ENCODE measurements at places on chromosomes 16 and 17.

GRCh38 chr16:86085161-86085611, 186.2 kb downstream of the IRF8 start:
- DNase-seq: no peak

GRCh38 chr17:7807206-7807605, 26.8 kb upstream of the KDM6B start:
- no peak for DNase-seq

DNA sequence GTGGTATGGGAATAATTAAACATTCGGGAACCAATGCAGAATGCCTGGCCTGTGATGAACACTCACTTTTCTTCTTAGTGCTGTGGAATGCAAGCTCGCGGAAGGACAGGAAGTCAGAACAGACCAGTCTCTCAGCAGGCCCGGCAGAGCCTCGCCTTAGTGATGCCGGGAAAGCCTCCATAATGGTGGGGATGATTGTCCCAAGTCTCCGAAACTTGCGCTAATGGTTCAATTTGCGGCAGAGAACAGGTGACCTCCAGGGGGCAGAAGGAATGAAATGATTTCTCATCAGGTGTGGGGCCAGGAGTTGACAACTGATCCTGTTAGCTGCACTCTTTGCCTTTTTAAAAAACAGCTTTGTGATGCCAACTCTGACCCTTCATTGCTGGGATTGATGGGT, 170.6 kb downstream of the GSG1L start:
- DNase-seq: no peak

DNA sequence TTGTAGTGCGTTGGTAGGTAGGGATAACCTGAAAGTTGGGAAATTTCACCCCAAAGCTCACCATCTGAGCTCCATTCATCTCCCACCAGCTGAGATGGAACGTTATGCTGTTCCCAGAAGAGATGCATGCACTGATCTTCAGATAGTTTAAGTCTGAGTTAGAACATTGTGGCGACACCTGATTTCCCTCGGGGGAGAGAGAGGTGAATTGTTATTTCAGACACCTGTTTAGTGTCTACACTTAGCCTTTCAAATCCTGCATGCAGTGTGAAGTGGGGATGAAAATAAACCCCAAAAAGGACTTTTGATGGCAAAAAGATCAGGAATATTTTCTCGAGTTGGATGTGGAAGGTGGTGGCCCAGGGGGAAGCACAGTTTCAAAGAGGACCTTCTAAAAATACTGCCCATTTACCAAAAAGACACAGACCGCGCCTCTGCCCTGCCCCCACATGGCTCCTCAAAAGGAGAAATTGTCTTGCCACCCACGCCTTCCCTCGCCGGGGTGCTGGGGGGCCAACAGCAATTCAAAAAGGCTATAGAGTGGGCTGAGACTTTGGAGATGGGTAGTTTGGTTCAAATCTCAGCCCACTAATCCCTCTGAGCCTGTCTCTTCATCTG, 11.4 kb downstream of the CIITA start:
- DNase-seq: peak; percentile 80

GRCh38 chr17:33124871-33125551, 133.4 kb downstream of the SPACA3 start:
- no peak for DNase-seq

- DNase-seq: no peak
Measured at GRCh38 chr17:69723741-69724140, 309.2 kb downstream of the MAP2K6 start.

GRCh38 chr16:67528222-67528869, at the start of gene RIPOR1:
TSS of gene RIPOR1 (plus strand) at chr16:67528829. CDS start at chr16:67538447, 9,618 bp downstream.
- DNase-seq: peak; percentile 1

DNA sequence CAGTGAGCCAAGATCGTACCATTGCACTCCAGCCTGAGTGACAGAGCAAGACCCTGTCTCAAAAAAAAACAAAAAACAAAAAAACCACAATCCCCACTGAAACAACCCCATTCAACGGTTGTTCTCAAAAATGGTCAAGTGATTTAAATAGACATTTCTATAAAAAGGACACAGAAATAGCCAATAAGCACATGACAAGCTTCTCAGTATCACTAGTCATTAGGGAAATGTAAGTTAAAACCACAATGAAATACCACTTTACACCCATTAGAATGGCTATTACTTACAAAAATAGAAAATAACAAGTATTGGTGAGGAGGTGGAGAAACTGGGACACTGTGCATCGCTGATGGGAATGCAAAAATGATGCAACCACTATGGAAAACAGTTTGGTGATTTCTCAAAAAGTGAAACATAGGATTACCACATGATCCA, 26.6 kb upstream of the MYLK3 start:
- no peak for DNase-seq

DNA sequence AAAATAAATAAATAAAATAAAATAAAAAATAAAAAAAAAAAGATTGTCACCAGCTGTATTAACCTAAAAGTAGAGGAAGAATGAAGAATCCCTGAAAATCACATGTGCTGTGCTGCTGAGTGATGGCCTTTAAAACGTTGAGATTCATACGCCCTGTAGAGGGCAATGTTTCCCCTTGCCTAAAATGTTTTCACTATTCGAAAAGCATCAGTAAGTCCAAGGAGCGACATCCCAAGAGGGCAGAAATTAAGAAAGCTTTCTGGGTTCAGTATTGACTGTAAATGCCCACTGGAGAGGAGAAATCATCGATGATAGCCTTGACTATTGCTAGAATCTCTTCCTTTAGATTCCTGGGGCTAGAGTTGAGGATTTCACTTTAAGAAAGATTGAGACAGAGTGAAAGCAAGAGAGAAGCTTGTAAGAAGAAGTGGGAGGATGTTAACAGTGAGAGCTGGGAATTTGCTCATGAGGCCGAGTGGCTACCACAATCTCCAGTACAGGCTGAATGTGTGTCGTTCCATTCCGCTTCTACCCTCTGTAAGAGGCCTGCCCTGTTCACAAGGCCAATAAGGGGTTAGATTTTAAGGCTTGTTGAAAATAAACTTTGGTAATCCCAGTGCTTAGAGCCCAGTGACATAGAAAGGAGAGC, 170.8 kb upstream of the FAM20A start:
- DNase-seq: peak; percentile 80

GRCh38 chr17:68310152-68310551, 18.9 kb downstream of the ARSG start:
- no peak for DNase-seq

- DNase-seq: no peak
Measured at GRCh38 chr16:20624882-20625807, 49.0 kb upstream of the ACSM2B start.

- no peak for DNase-seq
Measured at GRCh38 chr17:79002291-79002690, 7.3 kb downstream of the CANT1 start.

GRCh38 chr17:20116683-20117309, 107.6 kb downstream of the SPECC1 start:
- peak; percentile 65 for DNase-seq

DNA sequence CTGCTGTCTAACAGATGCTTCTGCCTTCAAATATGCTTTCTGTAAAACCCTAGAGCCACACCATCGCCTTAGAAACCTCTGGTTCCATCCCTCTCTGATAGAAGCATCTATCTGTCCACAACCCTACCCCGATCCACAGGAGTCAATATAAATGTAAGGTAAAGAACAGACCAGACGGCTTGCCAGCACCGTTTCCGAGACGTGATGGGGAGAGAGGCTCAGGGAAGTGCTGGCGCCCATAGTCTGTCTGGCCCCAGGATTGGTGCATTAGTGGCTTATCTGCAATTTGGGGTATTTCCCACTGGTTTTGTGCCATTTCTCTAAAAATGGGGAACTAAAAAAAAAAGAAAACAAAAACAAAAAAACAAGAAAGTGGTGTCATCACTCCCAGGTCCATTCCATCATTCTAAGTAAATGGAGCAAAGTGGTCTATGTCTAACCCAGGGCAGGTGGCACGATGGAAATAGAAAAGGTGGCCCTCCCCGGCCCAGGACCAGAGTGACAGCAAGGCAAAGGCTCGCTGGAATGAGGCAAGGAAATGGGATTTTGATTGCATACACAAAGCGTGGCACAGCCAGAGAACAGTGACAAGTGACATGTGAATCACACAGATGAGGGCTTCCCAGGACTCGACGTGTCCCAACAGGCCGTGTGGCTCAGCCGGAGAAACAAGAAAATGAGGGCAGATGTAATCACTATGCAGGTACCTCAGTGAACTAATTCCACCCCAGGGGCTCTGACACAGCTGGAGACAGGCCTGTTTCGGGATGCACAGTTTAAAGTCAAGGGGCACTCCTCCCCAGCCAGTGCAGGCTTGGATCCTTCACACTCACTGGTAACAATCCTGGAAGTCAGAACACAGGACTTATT, 125.6 kb downstream of the GAS7 start:
- DNase-seq: no peak

- DNase-seq: peak; percentile 54
Measured at GRCh38 chr16:69566981-69567680, 1.4 kb downstream of the NFAT5 start.

GRCh38 chr17:22490399-22490798, 798.1 kb downstream of the KCNJ18 start:
- no peak for DNase-seq

DNA sequence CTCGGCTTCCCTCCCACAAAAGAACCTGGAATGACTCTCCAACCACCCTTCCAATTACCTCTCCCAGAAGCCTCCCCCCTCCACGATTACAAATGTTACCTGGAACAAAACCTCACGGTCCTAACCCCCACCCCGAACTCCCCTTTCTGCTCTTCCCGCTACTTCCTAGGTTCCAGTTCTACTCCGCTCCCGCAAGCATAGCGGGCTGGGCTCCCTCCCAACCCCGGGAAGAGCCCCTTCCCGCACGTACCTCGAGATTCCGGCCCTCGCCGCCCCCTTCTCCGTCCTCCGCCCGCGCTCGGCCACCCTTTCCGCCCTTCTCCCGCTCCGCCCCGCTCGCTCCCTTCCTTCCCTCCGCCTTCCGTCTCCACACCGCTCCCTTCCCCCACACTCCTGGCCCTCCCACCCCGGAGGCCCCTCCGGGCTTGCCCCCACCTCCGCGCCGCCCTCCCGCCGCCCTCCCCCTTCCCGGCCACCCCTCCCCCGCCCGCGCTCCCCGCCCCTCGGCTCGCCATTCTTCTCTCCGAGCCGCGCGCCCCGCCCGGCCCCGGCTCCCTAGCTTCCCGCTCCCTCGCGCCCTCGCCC, 457 bp downstream of the CHTF8 start:
- DNase-seq: peak; percentile 76

GRCh38 chr17:17303847-17304490, 796 bp downstream of the NT5M start:
- DNase-seq: no peak

- DNase-seq: no peak
Measured at GRCh38 chr17:64706224-64707049, 44.3 kb upstream of the SMURF2 start.

GRCh38 chr16:2784358-2785100, 2.8 kb downstream of the PRSS33 start:
- no peak for DNase-seq

DNA sequence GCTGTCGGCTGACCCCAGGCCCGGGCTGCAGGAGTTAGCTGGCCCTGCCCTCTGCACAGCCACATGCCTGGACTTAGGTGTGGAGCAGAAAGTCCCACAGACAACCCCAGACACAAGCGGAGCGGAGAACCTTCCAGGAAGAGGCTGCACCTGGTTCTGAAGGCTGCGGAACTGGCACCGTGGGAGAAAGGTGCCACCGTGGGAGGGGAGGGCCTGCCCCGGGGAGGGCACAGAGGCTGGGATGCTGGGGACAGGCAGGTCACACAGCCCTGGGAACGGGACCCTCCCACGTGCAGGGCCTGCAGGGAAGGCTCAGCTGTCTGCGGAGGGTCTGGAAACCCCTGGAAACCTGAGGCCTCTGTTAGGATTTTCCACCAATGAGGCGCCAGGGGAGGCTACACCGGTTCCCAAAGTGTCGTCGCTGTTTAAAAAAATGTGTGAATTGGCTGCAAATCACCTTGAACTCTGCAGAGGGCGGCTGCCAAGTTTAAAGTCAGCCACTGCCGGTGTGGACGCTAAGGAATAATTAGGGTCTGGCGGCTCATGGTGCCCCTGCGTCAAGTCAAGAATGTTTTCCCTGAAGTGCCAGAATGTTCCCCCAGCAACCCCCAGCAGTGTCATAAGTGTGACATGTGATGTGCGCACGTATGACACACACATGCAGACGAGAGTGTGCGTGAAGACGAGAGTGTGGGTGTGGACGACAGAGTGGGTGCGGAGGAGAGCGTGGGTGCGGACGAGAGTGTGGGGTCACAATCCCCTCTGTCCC, 50.9 kb upstream of the PABPN1L start:
- no peak for DNase-seq

Data from OCI-LY7 (cell line).